ENCODE measurements at places on chromosomes 7 and 10. TPM values are rescaled to one million over a fixed set of nuclear protein-coding genes. Genes with fewer than 3 reads are reported as not detected.
A peak's percentile ranks its signal among the peaks of the same experiment; 100 is the strongest.

DNA sequence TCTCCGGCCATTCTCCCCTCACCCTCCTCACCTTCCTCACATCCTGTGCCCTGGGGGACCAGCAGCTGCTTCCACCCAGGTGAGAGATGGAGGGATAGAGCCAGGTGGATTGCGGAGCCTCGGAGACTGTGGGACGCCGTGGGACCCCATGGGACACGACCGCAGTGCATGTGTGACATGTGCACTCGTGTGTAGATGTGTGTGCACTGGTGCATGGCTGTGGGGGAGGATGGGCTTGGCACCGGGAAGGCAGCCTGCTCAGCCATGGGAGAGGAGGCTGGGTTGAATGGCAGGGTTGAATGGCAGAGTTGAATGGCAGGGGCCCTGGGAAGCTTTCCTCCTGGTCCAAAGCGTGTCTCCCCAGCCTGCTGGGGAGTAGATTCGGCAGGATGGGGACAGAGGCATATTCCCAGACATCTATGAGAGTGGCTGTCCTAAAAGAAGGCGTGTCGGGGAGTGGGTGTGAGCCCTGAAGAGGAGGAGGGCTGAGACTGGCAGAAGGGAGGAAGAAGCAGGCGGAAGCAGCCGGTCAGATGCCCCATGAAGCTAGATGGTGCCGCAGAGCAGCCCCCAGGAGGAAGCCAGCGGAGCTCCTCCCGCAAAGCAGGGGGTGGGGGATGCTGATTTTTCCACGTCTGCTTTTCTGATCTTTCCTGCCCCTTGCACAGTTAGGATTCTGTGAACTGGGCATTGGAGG, 815 bp downstream of the GIMAP8 start:
- DNase-seq, result no peak
- H3K27ac ChIP-seq, result no peak overlapping the region
- no peaks in the 10 kb centered on the region for H3K36me3 ChIP-seq
- H3K4me1 ChIP-seq, result no peaks in the 10 kb centered on the region
- peaks cover 6% of the 10 kb centered on the region for H3K27me3 ChIP-seq

GRCh38 chr10:115065801-115066200, 27.4 kb upstream of the ATRNL1 start:
- H3K27me3 ChIP-seq, result peaks cover 31% of the 10 kb centered on the region
- no peaks in the 10 kb centered on the region for H3K4me1 ChIP-seq
- H3K36me3 ChIP-seq, result no peaks in the 10 kb centered on the region
- no peak overlapping the region for H3K27ac ChIP-seq

Gene CFTR
- 0.31 TPM for total RNA-seq

DNA sequence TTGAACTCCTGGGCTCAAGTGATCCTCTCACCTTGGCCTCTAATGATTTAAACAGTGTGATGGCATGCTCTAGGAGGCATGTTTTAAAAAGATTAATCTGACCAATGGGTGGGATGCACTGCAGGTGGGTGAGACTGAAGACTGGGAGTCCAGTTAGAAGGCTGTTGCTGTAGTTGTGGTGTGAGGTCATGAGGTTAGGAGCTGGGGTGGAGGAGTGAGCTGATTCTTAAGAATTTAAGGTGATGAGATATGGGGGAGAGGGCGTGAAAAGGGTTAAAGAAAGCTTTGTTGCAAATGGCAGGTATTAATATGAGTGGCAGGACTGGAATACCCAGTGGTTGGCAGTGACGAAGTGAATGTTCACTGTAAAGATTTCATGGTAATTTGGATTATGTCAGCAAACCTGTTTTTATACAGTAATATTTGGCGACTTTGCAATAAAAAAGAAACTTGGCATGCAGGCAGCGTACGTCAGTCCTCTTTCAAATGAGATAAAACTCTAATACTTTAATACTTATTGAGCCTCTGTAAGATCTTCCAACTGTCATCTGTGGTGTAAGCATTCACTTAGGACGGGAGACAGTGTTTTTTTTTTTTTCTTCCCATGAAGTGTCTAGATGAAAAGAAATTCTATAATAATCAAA, 72.8 kb upstream of the MTPN start:
- no peaks in the 10 kb centered on the region for H3K27me3 ChIP-seq
- H3K4me3 ChIP-seq, result no peak overlapping the region
- no peak overlapping the region for H3K27ac ChIP-seq

GRCh38 chr7:110918949-110919548, 171.9 kb upstream of the LRRN3 start:
- H3K36me3 ChIP-seq, result no peaks in the 10 kb centered on the region
- H3K27me3 ChIP-seq, result no peaks in the 10 kb centered on the region
- H3K27ac ChIP-seq, result no peak overlapping the region
- no peak overlapping the region for H3K4me3 ChIP-seq
- H3K4me1 ChIP-seq, result no peaks in the 10 kb centered on the region

- no peaks in the 10 kb centered on the region for H3K4me1 ChIP-seq
- no peak overlapping the region for H3K27ac ChIP-seq
- H3K27me3 ChIP-seq, result no peaks in the 10 kb centered on the region
- H3K36me3 ChIP-seq, result no peaks in the 10 kb centered on the region
- DNase-seq, result no peak
Measured at GRCh38 chr10:124566981-124567835, 105.6 kb downstream of the LHPP start.

Gene SPDYE6
- total RNA-seq, result not detected

DNA sequence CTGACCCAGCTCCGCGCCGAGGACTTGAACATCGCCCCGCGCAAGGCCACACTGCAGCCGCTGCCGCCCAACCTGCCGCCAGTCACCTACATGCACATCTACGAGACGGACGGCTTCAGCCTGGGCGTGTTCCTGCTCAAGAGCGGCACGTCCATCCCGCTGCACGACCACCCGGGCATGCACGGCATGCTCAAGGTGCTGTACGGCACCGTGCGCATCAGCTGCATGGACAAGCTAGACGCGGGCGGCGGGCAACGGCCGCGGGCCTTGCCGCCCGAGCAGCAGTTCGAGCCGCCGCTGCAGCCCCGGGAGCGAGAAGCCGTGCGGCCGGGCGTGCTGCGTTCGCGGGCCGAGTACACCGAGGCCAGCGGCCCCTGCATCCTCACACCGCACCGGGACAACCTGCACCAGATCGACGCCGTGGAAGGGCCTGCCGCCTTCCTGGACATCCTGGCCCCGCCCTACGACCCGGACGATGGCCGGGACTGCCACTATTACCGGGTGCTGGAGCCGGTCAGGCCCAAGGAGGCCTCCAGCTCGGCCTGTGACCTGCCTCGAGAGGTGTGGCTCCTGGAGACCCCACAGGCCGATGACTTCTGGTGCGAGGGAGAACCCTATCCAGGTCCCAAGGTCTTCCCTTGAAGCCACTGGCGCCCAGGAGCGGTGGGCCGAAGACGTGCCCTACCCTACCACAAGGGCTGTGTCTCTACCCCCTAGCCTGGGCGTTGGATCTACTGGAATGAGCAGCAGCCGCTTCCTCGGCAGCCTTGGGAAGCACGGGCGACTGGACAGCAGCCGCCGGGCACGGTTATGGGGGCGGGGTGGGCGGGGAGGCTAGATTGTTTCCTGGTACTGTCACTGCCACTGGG, 945 bp downstream of the ADO start:
- H3K36me3 ChIP-seq, result no peaks in the 10 kb centered on the region
- H3K4me3 ChIP-seq, result peak overlapping the region; percentile 80
- H3K27me3 ChIP-seq, result peaks cover 3% of the 10 kb centered on the region

DNA sequence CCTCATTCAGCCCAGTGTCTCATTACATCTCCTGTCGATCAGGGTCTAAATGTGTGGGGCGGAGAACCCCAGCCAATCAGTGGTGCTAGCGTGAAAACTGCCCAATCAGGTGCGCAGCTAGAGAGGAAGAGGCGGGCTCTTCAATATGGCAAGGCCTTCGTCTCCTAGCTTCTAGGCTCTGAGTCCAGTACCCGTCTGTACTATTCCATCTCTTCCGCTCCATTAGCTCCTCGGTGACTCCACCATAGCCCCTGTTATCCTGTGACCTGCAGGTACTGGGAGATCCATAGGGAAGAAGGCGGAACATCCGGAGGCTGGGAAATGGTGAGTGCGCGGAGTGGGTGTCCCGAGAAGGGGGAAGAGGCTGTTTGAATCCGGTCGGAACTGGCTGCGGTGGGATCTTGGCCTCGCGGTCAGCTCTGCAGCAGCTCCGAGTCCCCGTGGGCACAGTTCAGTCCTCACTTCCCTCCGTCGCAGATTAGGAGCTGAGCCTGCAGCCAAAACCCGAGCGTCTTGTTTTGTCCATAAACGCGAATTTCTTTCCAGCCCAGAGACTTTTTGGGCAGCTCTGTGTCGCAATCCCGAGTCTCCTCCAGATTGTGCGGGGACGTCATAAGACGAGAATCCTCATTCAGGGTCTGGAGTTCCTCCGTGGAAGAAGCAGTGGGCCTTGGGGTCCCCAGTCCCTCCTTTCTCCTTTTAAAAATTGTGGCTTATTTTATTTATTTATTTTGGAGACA, at the start of gene ZNF727:
Gene ZNF727, plus strand, starts transcription at position 134 of the 740 bp plus-strand sequence. Its CDS starts 188 bp downstream, at position 322.
- no peaks in the 10 kb centered on the region for H3K4me1 ChIP-seq
- DNase-seq, result no peak
- no peak within 1 kb of the TSS for H3K27ac ChIP-seq

Gene STYXL1
- 57.6 TPM for total RNA-seq

DNA sequence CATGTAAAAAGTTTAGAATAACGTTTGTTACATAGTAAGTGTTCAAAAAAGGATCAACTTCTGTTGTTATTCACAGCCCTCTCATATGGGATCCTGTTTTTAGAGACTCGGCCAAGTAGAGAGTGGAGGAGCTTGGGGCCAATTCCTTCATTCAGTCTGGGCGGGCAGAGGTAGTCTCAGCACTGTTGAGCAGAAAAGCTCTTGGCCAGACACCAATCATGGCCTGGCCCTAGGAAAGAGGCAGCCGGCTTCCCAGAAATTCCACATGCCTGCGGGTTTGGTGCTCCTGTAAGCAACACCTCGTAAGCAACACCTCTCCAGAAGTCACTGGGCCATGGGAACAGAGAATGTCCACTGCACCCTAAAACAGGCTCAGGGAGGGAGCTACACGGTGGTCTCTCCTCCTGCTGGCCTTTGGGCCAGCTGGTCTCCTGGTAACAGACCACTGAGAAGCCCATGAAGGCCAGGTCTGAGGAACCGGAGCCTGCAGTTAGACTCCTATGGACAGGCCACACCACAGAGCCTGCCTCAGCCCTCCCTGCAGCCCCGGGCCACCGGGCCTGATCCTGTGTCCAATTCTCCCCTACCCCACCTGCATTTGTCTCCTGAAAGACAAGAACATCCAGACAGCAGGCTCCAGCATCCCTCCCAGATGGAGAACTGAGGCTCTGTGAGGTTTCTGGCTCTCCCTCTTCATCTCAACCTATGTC, 149.1 kb downstream of the GRID1 start:
- DNase-seq, result no peak
- no peak overlapping the region for H3K27ac ChIP-seq
- H3K4me3 ChIP-seq, result no peak overlapping the region
- no peaks in the 10 kb centered on the region for H3K4me1 ChIP-seq
- no peaks in the 10 kb centered on the region for H3K36me3 ChIP-seq

Gene CALML3
- total RNA-seq, result not detected

DNA sequence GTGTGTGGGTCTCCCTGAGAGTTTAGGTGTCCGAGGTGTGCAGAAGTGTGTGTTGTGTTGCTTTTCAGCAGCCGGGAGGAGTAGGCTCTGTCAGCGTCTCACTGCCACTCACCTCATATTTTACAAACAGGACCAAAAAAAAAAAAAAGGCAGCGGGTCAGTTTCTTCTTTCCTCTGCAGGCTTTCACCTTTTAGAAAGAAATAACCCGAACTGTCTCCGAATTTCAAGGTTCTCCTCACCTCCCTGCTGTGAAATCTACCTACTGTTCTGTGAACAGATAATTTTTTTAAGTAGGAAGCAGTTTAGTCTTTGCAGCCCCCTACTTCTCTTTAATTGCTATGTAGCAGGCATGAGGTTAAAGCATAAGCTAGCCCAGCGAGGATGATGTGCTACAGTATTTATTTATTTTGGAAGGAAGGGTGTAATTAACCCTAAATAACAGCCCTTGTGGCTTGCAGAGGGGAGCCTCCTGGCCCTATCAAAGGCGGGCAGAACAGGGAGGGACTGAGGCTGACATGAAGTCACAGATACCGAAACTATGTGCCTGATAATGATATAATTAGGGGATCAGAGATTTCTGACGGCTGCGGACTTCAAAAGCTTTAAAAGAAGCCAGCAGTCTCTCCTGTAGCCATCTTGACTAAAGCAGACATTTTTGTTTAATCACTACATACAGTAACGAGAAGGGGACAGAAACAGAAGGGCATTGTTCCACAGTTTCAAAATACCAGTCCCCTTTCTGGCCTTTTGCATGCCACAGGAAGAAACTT, 1.6 kb downstream of the BAMBI start:
- H3K27ac ChIP-seq, result no peak overlapping the region
- H3K4me1 ChIP-seq, result peaks cover 10% of the 10 kb centered on the region
- H3K4me3 ChIP-seq, result peak overlapping the region; percentile 52
- DNase-seq, result no peak

- no peaks in the 10 kb centered on the region for H3K36me3 ChIP-seq
- no peaks in the 10 kb centered on the region for H3K27me3 ChIP-seq
- H3K4me3 ChIP-seq, result no peak overlapping the region
Measured at GRCh38 chr10:22005763-22006162, 2.2 kb upstream of the DNAJC1 start.

DNA sequence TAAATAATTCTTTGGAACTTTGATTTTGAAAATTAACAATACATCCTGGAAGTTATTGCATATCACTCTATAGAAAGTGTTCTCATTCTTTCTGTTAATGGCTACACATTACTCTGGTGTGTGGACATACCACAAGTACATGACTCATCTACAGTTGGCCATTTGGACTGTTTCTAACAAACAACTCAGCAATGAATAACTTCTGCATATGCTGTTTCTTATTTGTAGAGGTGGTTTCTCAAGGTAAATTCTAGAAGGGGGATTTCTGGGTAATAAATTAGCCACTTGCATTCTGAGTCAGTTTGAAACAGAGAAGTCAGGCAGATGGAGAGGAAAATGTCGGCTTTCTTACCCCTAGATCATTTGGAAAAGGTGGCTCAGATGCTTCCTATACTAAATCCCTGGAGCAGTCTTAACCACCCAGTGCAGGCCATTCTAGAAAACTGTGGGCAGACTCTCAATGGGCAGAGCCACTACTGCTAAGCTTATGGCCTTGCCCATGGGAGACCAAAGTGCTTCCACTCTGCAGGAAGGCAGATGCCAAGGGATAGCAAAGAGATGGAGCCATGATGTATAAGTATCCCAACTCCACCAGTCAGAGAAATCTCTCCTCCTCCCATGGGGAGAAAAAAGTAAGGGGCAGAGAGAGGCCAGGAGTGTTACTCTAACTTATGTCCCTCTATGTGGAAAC, 194.0 kb upstream of the PLPP4 start:
- no peak overlapping the region for H3K27ac ChIP-seq
- no peak overlapping the region for H3K4me3 ChIP-seq
- H3K27me3 ChIP-seq, result peaks cover 15% of the 10 kb centered on the region

Gene OR13A1
- total RNA-seq, result not detected

Gene GRM3
- total RNA-seq, result not detected

DNA sequence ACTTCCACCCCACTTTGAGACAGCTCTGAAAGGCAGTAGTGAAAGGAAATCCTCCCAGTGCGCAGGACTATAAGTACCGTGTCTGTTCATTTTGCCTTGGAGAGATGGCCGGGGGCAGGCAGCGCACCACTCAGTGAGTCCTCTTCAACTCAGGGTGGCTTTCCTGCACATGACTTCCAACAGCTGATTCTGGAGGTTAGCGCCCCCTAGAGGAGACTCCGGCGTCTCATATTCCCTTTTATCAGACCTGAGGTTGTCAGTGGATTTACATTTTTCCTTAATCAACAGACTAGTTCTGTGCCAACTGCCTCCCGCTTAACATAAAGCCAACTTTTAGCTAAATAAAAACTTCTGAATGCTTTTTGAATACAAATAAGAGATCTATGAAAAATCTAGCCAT, 101.0 kb downstream of the HERPUD2 start:
- no peaks in the 10 kb centered on the region for H3K4me1 ChIP-seq
- H3K27me3 ChIP-seq, result peaks cover 12% of the 10 kb centered on the region
- no peak for DNase-seq
- H3K4me3 ChIP-seq, result no peak overlapping the region
- no peaks in the 10 kb centered on the region for H3K36me3 ChIP-seq

Data from Panc1 (cell line).